ENCODE measurements at places on chromosomes 6 and 20.

DNA sequence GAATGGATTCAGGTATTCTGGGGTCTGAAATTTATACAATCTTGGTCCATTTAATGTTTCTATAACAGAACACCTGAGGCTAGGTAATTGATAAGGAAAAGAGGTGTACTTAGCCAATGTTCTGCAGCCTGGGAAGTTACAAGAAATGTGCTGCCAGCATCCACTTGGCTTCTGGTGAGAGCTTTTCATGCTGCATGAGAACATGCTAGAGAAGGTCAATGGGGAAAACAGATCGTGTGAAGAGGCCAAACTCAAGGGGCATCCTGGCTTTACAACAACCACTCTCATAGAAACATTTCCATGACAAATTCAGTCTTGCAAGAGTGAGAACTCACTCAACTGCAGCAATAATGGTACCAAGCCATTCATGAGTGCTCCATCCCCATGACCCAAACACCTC lies 16.8 kb downstream of the IL22RA2 start:
- DNase-seq: no peak

DNA sequence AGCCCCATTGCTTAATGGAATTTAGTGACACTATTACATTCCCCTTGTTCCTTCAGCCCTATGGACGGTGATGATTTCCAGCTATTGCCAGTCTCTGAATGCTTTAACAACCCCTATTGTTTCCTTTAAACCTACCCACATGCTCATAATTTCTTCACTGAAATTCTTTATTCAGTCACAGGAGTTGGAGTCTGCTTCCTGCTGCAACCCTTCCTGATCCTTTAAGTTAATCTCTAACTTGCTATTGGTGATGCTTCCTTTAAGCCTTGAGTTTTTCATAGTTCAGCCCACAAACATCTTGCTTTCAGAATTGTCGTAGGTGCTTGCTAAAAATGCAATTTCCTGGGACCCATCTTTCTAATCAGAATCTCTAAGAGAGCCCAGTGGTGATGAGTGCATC lies 66.3 kb upstream of the TNFAIP3 start:
- DNase-seq: no peak

DNA sequence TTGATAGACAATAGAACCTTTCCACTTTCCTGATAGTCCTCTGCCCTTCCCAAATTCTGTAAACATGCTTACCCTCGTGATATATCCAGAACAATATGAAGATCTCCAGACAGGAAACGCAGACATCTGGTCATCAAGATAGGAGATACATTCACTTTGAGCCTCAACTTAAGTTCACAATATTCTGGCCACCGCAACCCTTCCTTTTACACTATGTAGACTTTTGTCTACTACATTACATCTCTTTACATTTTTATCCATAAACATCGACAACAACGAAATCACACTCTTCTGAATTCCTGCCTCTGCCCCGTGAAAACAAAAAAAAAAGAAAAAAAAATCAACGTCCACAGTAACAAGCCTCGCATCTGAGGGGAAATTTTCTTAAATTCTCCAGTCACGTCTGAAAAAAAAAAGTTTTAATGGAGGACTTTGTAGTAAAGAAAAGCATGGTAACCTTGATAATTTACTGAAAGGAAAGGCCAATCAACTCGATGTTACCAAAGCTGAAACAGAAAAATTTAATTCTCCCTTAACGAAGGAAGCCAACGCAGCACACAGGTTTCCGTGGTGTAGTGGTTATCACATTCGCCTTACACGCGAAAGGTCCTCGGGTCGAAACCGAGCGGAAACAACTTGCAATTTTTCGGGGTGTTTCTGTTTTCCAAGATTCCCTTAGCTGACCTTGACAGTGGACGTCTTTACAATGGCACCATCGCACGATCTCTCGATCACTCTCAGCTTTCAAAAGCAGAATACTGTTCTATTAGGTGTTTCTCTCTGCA lies 21.8 kb downstream of the POM121L2 start:
- no peak for DNase-seq

- no peak for DNase-seq
Measured at GRCh38 chr6:52186480-52186879, 305 bp downstream of the IL17A start.
